ENCODE measurements at places on chromosomes 7 and 10.

DNA sequence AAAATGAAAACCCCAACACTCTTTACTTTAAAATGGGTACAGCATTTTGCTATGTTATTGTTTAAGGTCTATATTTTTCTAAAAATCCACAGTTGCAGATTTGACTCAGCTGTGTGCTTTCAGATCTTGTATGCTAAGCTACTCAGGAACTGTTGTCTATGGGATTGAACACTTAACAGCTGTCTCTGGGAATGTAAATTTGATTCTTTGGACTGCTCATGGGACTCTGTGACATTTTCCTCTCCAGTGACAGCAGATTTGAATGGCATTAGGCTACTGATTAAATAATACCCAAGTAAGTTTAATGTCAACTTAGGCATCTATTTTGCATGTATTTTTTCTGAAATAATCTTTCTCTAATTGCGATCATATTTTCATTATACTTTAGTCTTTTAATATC is 1.7 kb upstream of the CD36 start:
- no peak for DNase-seq

DNA sequence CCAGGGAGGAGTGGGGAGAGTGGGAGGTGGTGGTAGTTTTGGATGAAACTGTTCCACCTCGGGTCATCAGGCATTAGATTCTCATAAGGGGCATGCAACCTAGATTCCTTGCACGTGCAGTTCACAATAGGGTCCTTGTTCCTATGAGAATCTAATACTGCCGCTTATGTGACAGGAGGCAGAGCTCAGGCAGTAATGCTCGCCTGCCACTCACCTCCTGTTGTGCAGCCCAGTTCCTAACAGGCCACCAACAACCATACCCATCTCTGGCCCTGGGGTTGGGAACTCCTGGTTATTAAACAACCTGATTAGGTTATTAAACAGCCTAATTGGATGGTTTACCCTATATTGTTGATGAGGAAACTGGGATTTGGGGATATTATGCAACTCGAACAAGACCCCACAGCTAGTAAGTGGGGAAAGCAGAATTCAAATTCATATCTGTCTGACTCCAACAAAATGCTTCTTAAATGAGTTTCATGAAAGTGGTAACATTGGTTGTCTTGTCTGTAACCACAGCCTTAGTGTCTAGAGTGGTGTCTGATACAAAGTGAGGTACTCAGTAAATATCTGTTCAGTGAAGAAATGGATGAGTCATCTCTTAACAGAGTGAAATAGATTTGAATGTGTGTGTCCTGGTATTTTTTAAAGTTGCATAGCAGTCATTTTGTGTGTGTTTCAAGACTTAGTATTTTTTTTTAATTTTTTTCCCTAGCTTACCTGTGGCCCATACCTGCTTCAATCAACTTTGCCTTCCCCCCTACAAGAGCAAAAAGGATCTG is 101.6 kb downstream of the HECTD2 start:
- DNase-seq = no peak

GRCh38 chr10:76974017-76974691 is 663.5 kb downstream of the KCNMA1 start:
- no peak for DNase-seq

- no peak for DNase-seq
Observed at GRCh38 chr10:129029851-129030602, 437.0 kb upstream of the MGMT start.

- DNase-seq = peak; percentile 49
Observed at GRCh38 chr10:132942101-132943057, at the start of gene CFAP46. Gene CFAP46 (minus strand): TSS chr10:132942570. CDS start chr10:132942484, 86 bp downstream.

DNA sequence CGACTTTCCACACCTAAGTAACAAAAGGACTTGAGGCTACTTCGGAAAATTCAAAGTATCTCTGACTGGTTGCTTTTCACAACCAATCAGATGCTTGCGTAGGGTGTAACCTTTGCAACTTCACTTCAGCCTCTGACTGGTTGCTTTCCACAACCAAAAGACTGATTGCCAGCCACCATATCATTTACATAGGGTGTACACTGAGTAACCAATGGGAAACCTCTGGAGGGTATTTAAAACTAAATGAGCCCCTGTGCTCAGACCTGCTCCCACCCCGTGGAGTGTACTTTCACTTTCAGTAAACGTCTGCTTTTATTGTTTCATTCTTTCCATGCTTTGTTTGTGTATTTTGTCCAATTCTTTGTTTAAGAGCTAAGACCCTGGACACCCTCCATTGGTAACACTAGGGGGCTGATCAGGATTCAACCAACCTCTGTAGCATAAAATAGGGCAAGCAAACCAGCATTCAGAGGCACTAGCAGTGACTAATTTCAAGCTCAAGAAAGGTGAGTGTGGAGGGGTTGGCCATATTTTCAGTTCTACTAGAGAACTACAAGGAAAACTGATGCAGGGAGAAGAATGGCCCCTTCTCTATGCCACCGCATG is 390.8 kb downstream of the POM121L12 start:
- no peak for DNase-seq

GRCh38 chr7:34087892-34088891 is 182.9 kb downstream of the BMPER start:
- DNase-seq = no peak

- no peak for DNase-seq
Observed at GRCh38 chr7:100951172-100951571, 1.8 kb downstream of the MUC3A start.

- no peak for DNase-seq
Observed at GRCh38 chr10:6346631-6347030, 143.9 kb downstream of the PFKFB3 start.

DNA sequence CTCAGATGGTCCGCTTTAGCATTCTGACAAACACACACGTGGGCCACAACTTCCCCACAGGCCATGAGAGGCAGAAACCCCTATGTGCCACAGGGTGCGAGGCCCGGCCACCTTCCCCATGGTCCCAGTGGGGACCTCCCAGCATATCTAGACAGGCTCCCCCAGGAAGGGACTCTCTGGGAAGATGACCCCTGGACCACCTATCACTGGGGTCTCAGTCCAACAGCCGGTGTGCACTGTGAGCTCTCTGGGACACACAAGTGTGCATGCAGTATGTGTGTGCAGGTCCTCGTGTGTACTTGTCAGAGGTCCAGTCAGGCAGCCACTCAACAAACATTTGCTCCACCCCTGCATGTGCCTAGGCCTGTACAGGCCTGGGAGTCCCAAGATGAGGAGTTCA is 18.7 kb downstream of the GRID1 start:
- DNase-seq = no peak

- DNase-seq = peak; percentile 82
Observed at GRCh38 chr10:114498413-114499111, 94.3 kb upstream of the AFAP1L2 start.

DNA sequence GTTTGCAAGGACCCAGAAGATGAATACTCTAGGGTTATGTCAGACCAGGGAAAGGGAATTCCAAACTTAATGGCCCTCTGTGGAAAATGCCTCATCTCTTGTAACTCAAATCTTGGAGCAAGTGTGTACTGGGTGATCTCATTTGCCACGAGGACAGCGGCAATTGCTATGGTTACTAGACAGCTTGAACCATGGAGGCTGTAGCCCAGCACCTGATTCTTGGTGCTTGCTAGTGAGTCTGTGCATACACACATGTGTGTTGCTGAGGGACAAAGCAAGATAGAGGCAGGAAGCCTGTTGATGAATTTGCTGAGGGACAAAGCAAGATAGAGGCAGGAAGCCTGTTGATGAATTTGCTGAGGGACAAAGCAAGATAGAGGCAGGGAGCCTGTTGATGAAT is 58.6 kb upstream of the FEZF1 start:
- no peak for DNase-seq

- no peak for DNase-seq
Observed at GRCh38 chr7:40133561-40134427, 628 bp downstream of the MPLKIP start.

DNA sequence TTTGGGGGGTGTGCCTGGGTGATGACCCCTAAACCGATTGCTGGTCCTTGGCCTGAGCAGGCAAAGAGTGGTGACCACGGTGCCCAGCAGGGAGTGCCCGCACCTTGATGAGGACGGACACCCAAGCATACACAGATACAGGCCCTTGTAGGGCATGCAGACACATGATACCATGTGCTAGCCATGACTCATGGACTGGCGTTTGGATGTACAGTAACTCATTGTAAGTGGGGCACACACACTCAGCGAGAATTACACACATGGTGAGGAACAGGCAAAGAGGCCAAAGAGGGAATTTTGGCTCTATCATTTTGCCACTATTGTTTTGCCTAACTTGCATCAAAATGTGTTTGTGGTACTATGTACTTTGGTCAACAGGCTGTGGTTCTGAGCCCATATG is 24.1 kb downstream of the KAZALD1 start:
- no peak for DNase-seq

GRCh38 chr7:159108491-159108890 is 36.2 kb downstream of the VIPR2 start:
- DNase-seq = no peak

- DNase-seq = peak; percentile 10
Observed at GRCh38 chr10:121734589-121735045, 136.4 kb upstream of the FGFR2 start.

DNA sequence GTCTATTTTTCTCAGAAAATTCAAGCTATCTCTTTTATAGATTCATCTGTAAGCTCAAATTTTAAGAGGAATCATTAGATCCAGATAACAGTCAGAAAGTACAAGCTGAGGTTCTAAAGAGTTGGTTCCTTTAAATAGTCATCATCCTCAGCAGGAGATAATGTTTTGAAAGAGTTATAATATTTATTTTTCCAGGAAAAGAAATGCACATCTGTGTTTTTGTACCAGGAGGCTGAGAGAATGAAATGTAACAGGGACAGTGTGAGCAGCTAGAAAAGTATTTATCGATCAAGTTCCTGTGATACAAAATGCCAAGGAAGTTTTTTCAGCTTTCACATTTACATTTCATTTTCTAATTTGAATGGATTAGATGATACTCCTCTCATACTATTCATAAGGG is 120.2 kb upstream of the LRRTM3 start:
- DNase-seq = no peak

- no peak for DNase-seq
Observed at GRCh38 chr10:21501091-21501490, 24.4 kb downstream of the SKIDA1 start.

DNA sequence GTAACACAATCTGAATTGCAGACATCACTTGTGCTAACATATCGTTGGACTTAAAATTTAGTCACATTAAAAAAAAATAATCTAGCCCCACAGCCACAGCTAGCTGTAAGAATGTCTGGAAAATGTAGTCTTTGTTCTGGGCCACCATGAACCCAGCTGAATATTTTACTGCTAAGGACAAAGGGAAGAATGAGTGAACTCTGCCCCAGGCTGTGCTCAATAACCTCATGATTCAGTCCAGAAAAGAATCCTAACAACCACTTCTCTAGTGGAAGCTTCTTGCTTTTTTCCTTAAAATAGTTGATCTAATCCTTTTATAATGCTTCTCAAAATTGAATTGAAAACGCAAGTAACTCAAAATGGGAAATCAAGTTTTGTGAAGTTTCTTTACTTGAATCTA is 25.6 kb upstream of the SOSTDC1 start:
- no peak for DNase-seq

DNA sequence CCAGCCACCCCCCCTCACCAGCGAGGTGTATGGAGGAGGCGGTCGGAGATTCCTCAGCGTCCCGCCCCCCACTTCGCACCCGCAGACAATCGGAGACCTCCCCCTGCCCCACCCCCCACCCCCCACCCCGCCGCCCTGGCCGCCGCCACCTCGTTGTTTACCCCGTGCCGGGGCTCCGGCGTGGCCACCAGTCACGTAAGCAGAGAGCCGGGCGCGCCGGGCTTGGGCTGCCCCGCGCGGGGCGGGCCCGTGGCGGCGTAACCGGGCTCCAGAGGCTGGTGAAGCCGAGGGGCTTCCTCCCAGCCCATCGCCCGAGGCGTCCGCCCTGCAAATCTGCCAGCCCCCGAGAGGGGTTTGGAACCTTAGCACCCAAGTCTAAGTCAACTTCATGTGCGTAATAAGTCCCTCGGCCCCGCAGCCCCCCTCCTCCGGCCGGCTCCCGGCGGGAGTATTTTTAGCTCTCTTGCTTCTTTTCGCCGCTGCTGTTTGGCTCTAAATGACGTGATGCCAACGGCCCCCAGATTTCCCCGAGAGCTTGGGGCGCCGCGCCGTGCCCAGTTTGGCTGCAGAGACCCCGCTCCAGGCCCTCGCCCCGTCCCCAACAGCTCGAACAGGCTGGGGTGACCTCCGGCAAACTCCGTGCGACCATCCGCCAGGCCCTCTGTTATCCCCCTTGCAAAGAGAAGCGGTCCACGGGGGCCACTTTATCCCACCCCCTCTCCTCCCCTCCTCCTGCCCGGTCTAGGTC is 2.7 kb downstream of the MXI1 start:
- DNase-seq = peak; percentile 66

DNA sequence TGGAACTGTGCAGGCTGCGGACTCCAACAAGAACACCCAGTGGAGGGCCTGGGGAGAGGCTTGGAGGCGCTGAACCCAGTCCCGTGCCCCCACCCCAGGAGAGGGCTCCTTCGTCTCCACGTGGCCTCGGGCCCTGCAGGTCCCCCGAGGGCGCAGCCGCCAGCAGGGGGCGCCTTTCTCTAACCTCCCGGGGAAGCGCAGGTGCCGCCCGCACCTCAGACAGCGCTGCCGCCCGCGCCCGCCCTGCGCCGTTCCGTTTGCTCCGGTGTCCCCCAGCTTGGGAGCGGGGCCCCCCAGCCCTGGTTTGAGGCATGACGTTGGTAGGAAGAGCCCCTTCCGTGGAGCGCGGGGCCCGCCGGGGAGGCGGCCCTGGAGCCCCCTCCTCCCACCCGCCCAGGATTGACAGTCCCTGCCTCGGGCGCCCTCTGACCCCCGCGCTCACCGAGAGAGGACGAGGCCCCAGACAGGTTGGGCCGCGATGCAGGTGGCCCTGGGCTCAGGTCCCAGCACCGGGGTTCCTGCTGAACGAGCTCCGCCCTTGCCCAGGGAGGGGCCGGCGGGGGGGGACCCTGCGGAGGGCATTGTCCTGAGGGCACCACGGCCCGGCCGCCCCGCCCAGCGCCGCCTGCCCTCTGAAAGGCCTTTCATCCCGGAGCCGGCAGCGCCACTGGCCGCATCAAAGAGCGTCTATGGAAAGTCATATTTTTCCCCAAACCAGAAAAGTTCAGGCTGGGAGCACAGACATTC is 42.8 kb downstream of the FOXL3 start:
- peak; percentile 74 for DNase-seq

Data from B cell (primary cell).